ENCODE measurements at places on chromosomes 4 and X. TPM values are rescaled to one million over a fixed set of nuclear protein-coding genes. Genes with fewer than 3 reads are reported as not detected.

GRCh38 chr4:38308728-38309311, 348.6 kb downstream of the PTTG2 start:
- H3K4me3 ChIP-seq: no peak overlapping the region
- no peaks in the 10 kb centered on the region for H3K36me3 ChIP-seq
- H3K27me3 ChIP-seq: no peaks in the 10 kb centered on the region
- H3K27ac ChIP-seq: no peak overlapping the region
- no peak for DNase-seq
- H3K4me1 ChIP-seq: peaks cover 34% of the 10 kb centered on the region

Gene HS3ST1
- total RNA-seq: 5.4 TPM

GRCh38 chr4:128700659-128701350, 108.7 kb upstream of the JADE1 start:
- DNase-seq: no peak
- no peak overlapping the region for H3K4me3 ChIP-seq
- H3K36me3 ChIP-seq: no peaks in the 10 kb centered on the region
- H3K27me3 ChIP-seq: no peaks in the 10 kb centered on the region
- no peak overlapping the region for H3K27ac ChIP-seq

Gene MAOA
- total RNA-seq: 0.05 TPM

- no peak overlapping the region for H3K27ac ChIP-seq
- H3K27me3 ChIP-seq: peaks cover 2% of the 10 kb centered on the region
Observed at GRCh38 chrX:874061-874460, 243.5 kb downstream of the SHOX start.

GRCh38 chr4:40865696-40866095, 115.9 kb downstream of the NSUN7 start:
- DNase-seq: no peak
- no peak overlapping the region for H3K27ac ChIP-seq
- peaks cover 4% of the 10 kb centered on the region for H3K27me3 ChIP-seq
- H3K36me3 ChIP-seq: no peaks in the 10 kb centered on the region
- H3K4me3 ChIP-seq: no peak overlapping the region

Gene WDR19
- total RNA-seq: 79.8 TPM

DNA sequence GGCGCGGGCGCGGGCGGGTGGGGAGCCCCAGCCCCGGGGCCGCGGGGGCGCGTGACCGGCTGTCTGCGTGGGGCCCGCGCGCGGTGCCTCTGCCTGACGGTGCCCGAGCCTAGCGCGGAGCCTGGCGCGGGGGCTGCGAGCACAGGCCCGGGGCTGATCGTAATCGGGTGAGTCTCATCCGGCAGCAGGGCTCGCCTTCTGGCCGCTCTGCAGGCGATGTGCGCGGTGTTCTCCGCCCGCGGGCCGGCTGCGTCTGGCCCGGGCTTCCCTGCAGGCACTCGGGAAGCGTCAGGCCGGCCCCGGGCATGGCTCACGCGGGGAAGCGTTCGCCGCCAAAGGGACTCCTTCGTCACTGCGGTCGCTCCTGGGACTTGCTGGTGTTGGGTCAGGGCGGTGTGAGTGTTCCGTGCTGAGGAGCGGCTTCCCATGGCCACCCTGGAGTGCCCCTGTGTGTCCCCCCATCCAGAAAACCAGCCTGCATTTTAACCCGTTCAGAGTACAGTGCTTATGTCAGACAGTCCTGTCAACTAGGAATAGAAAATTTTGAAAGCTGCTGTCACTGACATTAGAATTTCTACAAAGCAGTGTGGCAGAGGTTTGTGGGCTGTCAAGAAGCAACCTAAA, 40.6 kb downstream of the FAM149A start:
- H3K4me1 ChIP-seq: peaks cover 10% of the 10 kb centered on the region
- DNase-seq: no peak
- H3K4me3 ChIP-seq: no peak overlapping the region
- peaks cover 27% of the 10 kb centered on the region for H3K27me3 ChIP-seq

Gene ERAS
- total RNA-seq: not detected

- no peaks in the 10 kb centered on the region for H3K36me3 ChIP-seq
- DNase-seq: no peak
- no peak overlapping the region for H3K27ac ChIP-seq
- no peaks in the 10 kb centered on the region for H3K4me1 ChIP-seq
- H3K27me3 ChIP-seq: no peaks in the 10 kb centered on the region
Observed at GRCh38 chr4:158046345-158046744, 126.5 kb downstream of the GASK1B start.

- no peaks in the 10 kb centered on the region for H3K4me1 ChIP-seq
- no peak overlapping the region for H3K27ac ChIP-seq
- no peaks in the 10 kb centered on the region for H3K27me3 ChIP-seq
- DNase-seq: no peak
- no peaks in the 10 kb centered on the region for H3K36me3 ChIP-seq
- no peak overlapping the region for H3K4me3 ChIP-seq
Observed at GRCh38 chr4:172379834-172380233, 566.6 kb downstream of the GALNTL6 start.

- no peak overlapping the region for H3K27ac ChIP-seq
- no peaks in the 10 kb centered on the region for H3K36me3 ChIP-seq
- no peaks in the 10 kb centered on the region for H3K27me3 ChIP-seq
- DNase-seq: no peak
- H3K4me3 ChIP-seq: no peak overlapping the region
- H3K4me1 ChIP-seq: no peaks in the 10 kb centered on the region
Observed at GRCh38 chrX:7269991-7270390, 122.0 kb upstream of the PUDP start.

- no peak overlapping the region for H3K27ac ChIP-seq
- H3K4me3 ChIP-seq: no peak overlapping the region
- no peak for DNase-seq
- H3K36me3 ChIP-seq: no peaks in the 10 kb centered on the region
Observed at GRCh38 chr4:140172960-140173359, 19.0 kb upstream of the MAML3 start.

Gene JCHAIN
- total RNA-seq: 90.8 TPM

DNA sequence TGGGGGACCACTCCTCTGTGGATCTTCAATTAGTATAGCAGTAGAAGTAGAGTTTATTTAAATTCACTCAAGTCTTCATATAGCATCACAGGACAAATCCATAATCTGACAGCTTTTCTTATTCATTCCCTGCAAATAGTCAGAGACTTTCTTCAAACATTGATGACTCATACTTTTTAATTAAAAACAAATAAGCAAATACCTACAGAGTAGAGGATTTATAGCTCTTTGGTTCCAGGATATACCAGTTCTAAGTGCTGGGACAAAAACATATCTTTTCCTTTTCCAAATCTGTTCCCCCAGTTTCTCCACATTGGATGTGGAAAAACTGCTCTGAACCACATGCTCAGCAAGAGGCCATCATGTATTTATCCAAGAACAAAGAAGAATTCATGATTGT, 24.1 kb downstream of the EMCN start:
- H3K4me3 ChIP-seq: no peak overlapping the region
- no peaks in the 10 kb centered on the region for H3K27me3 ChIP-seq
- no peak for DNase-seq
- no peak overlapping the region for H3K27ac ChIP-seq
- H3K4me1 ChIP-seq: no peaks in the 10 kb centered on the region

DNA sequence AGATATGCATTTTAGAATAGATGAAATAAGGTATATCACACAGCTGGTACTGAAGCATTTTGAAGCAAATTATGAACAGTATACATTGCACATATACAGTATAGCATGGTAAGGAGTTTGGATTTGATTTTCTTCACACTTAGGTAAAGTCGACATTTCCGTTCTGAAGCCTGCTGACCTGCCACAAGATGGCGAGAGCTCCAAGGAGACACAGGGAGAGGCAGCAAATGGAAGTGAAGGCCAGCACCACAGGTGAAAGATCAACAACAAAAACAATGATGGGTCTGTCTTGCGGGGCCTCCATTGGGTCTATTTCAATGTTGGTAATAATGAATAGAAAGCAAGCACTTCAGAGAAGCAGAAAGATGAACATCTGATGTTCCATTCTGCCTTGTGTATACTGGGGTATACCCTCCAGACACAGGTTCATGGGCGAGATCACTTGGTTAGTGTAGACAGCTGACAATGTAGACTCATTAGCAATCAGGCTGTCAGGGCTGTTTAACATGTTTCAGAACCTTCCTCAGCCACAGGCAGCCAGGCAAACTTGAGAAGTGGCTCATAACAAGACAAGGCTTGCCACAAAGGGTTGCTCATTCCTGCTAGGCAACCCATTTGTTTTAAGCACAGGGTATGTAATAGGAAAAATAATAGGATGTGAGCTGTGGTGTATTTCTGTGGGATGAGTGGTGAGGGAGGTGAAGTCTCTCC, 21.4 kb upstream of the NOX1 start:
- H3K4me1 ChIP-seq: no peaks in the 10 kb centered on the region
- no peaks in the 10 kb centered on the region for H3K27me3 ChIP-seq
- peak; percentile 41 for DNase-seq

Gene PRRG3
- total RNA-seq: not detected

Gene CFP
- 0.59 TPM for total RNA-seq

Gene AADAT
- not detected for total RNA-seq

Gene FAM47E
- total RNA-seq: 1.3 TPM

- H3K27ac ChIP-seq: no peak within 1 kb of the TSS
- no peak for DNase-seq
- no peaks in the 10 kb centered on the region for H3K4me1 ChIP-seq
- no peaks in the 10 kb centered on the region for H3K27me3 ChIP-seq
Observed at GRCh38 chr4:117084866-117085701, at the start of gene TRAM1L1. TSS of gene TRAM1L1 (minus strand) at chr4:117085576. CDS start at chr4:117085393, 183 bp downstream.

GRCh38 chrX:538311-538710, 92.3 kb upstream of the SHOX start:
- no peak overlapping the region for H3K27ac ChIP-seq
- no peaks in the 10 kb centered on the region for H3K36me3 ChIP-seq
- no peak for DNase-seq
- no peaks in the 10 kb centered on the region for H3K4me1 ChIP-seq
- no peaks in the 10 kb centered on the region for H3K27me3 ChIP-seq

Gene NHSL2
- 1.7 TPM for total RNA-seq

GRCh38 chr4:154529728-154530519, 20.3 kb downstream of the PLRG1 start:
- no peak overlapping the region for H3K4me3 ChIP-seq
- H3K4me1 ChIP-seq: no peaks in the 10 kb centered on the region
- H3K27me3 ChIP-seq: peaks cover 7% of the 10 kb centered on the region
- DNase-seq: no peak

Gene PIN4
- total RNA-seq: 16.0 TPM

Gene RHOXF2
- total RNA-seq: not detected

DNA sequence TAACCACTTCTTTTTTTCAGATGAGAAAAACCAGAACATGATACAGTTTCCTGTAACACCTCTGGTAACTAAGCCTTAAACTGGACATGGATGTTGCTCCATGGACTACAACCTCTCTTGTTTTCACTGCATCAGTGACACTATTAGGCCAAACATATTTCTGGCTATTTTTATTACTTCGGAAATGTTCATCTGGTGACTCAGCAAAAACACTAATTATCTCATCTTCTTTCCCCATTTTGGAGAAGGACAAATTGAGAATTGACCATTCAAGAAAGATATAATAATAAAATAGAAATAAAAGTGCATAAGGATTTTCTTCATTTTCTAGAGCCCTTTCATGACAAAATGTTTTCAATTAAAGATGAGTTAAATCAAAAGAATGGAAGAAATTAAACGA, 361.9 kb upstream of the TECRL start:
- H3K4me3 ChIP-seq: no peak overlapping the region
- no peaks in the 10 kb centered on the region for H3K36me3 ChIP-seq
- H3K27ac ChIP-seq: no peak overlapping the region
- DNase-seq: no peak
- H3K27me3 ChIP-seq: no peaks in the 10 kb centered on the region

DNA sequence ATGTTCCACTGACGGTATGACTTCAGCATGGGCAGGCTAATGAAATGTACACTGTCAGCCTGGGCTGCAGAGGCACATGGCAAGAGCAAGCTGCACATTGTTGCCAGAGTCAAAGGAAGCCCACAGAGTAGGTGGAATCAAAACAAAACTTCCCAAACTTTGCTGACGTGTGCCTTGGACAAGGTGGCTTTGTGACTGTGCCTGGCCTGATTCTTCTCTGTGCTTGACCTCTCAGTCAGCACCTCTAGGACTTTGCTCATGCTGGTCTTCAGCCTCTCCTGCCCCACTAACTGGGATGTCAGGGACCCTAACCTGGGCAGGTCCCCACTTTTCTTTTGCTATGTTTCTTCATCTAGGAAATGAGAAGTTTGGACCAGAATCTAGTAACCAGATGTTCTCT, 40.5 kb upstream of the KIAA1210 start:
- H3K4me1 ChIP-seq: no peaks in the 10 kb centered on the region
- H3K4me3 ChIP-seq: no peak overlapping the region
- no peaks in the 10 kb centered on the region for H3K27me3 ChIP-seq
- no peaks in the 10 kb centered on the region for H3K36me3 ChIP-seq
- H3K27ac ChIP-seq: no peak overlapping the region

- no peaks in the 10 kb centered on the region for H3K27me3 ChIP-seq
- peaks cover 10% of the 10 kb centered on the region for H3K4me1 ChIP-seq
- no peak overlapping the region for H3K4me3 ChIP-seq
- no peaks in the 10 kb centered on the region for H3K36me3 ChIP-seq
Observed at GRCh38 chr4:139603576-139604410, 47.8 kb upstream of the SETD7 start.

Gene PRR32
- not detected for total RNA-seq

All from B cell (primary cell).